ENCODE measurements at places on chromosomes 1 and 21. TPM values are rescaled to one million over a fixed set of nuclear protein-coding genes. Genes with fewer than 3 reads are reported as not detected.

Gene ACOT11
- total RNA-seq, result 0.35 TPM

Gene SAMD11
- total RNA-seq, result 19.5 TPM

Gene TFAP2E
- 0.35 TPM for total RNA-seq

Gene NOS1AP
- 2.5 TPM for total RNA-seq

Gene A3GALT2
- total RNA-seq, result 0.35 TPM

Gene CFHR4
- not detected for total RNA-seq

Gene TEDDM1
- total RNA-seq, result not detected

Gene SPRR2E
- total RNA-seq, result not detected

Gene LMX1A
- total RNA-seq, result not detected

- DNase-seq, result no peak
Observed at GRCh38 chr21:37811711-37812110, 104.5 kb downstream of the KCNJ6 start.

- DNase-seq, result no peak
Observed at GRCh38 chr21:34499116-34499515, 12.9 kb downstream of the KCNE1 start.

- DNase-seq, result no peak
Observed at GRCh38 chr1:76230842-76231281, 156.3 kb downstream of the ST6GALNAC3 start.

GRCh38 chr21:39097981-39098380, 85.3 kb downstream of the PSMG1 start:
- no peak for DNase-seq

- DNase-seq, result no peak
Observed at GRCh38 chr1:59698386-59698785, 116.4 kb upstream of the HOOK1 start.

GRCh38 chr21:44942566-44942965, 2.7 kb downstream of the SLX9 start:
- DNase-seq, result no peak

- DNase-seq, result no peak
Observed at GRCh38 chr1:156801409-156802121, 15.1 kb downstream of the SH2D2A start.

GRCh38 chr1:174204697-174205308, 45.5 kb downstream of the RABGAP1L start:
- no peak for DNase-seq

GRCh38 chr1:1176931-1177330, 3.3 kb downstream of the TTLL10 start:
- DNase-seq, result no peak
